ENCODE measurements at places on chromosomes 3 and 15.

DNA sequence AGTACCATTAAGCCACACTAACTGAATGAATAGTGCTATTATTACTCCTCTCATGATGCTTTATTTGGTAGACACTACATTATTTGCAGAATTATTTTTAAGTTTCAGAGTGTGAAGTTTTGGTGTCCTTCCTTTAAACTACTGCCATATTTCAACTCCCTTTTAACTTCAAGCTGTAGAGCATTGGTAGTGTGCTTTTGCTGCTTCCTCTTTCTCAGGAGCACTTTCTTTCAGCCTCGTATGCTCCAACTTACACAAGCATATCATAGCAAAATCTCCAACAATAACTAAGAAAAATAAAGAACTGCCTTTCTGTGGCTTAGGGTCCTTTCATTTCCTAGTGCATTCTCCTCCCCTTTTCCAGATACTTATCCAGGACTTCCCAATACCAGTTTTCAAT is 476.4 kb upstream of the AGTR1 start:
- DNase-seq = no peak

GRCh38 chr3:43081796-43082195 is 24.1 kb downstream of the POMGNT2 start:
- DNase-seq = no peak

GRCh38 chr15:90586948-90587347 is 57.2 kb downstream of the CRTC3 start:
- no peak for DNase-seq

DNA sequence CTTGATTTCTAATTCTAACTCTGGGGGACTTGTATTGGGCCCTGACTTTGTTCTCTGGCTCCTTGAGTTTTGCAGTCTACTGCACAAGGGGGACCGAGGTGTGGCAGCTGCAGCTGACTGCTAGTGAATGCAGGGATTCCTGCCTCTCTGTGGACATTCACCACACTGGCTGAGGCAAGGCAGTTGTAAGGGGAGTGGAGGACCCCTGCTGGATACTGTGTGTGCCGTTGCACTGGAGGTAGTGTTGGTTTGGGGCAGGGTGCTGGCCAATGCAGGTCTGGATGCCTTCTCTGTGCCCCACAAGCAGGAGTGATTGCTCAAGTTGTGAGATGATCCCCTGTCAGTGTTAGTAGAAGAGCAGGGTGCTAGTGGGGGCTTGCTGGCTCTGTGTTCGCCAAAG is 626.1 kb downstream of the SQOR start:
- DNase-seq = no peak
